ENCODE measurements at places on chromosomes 5 and 9. TPM values are rescaled to one million over a fixed set of nuclear protein-coding genes. Genes with fewer than 3 reads are reported as not detected.

The WASHC1 gene
- 7.7 TPM for polyA plus RNA-seq

The NOTCH1 gene
- 6.1 TPM for polyA plus RNA-seq

The SLC6A19 gene
- polyA plus RNA-seq = not detected

DNA sequence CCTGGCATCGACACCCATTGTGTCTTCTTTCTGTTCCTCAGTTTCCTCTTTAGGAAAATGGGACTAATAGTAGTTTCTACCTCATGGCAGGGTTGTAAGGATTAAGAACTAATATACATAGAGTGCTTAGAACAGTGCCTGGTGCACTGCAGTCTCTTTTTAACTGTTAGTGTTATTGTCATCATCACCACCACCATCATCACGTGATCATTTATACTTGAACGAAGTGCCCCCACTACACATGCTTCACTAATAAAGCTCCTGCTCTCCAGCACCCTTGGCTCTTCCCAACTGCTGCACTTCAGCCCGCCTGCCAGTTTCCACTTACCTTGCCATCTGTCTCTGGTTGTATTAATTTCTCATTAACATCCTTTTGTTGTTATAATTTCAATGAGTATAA, 35.8 kb upstream of the MAST4 start:
- H3K4me1 ChIP-seq = no peaks in the 10 kb centered on the region
- H3K27me3 ChIP-seq = no peaks in the 10 kb centered on the region
- H3K36me3 ChIP-seq = no peaks in the 10 kb centered on the region
- H3K27ac ChIP-seq = no peak overlapping the region
- no peak for DNase-seq
- H3K4me3 ChIP-seq = no peak overlapping the region

DNA sequence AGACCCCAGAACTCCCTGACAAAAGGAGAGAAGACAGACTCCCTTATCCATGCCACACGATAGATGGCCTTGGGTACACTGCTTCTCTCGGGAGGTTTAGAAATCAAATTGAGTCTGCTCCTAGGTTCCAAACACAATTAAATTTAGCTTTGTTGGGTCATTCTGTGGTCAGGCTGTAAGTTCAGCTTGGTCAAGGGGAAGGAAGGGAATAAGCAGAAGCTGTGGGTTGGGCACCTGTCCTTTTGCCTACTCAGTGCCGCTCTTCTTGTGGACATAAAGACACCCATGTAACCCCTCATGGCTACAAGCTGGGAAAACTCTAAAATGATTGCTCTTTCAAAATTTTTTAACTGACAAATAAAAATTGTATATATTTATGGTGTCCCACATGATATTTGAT, 19.1 kb upstream of the AK3 start:
- H3K4me3 ChIP-seq = no peak overlapping the region
- H3K27ac ChIP-seq = no peak overlapping the region
